Stimulated activated naive CD8-positive, alpha-beta T cell treated with anti-CD3 and anti-CD28 coated beads, Interleukin-15, Interleukin-2, amounts not matched to agents 100 U/mL and 50 U/mL, for 24 hours (primary cell): ENCODE measurements at places on chromosomes 3 and 15.
A peak's percentile ranks its signal among the peaks of the same experiment; 100 is the strongest.

DNA sequence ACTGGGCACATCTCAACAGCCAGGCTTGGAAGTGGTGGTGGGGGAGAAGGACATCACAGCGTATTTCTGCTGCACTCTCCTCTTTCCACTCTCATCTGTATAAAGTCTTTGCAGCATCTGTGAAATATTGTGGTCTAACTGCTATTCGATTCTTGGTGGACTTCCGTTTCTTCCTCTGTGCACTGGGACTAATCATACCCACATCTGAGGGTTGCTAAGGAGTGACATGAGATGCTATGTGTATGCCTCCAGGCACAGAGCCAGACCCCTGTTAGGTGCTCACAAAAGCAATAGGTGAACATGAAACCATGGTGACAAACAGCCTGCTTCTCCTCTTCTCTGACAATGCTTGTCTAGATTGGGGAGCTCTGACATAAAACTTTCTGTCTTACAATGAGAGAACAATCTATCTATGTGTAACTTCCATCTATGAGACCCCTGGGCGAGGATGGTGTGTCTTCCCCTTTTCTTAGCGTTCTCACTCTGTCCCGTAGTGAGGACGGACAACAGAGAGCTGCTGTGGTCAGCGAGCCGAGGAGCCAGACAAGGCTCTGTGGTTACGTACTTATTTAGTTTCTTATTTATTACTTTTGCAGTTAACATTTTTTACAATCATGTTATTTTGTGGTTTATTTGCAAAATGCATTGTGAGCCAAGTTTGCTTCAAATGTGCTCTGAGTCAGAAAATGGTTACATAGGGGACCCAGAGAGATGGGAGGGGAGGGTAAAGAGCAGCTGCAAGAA lies 196.7 kb upstream of the TPRG1 start:
- DNase-seq = no peak

DNA sequence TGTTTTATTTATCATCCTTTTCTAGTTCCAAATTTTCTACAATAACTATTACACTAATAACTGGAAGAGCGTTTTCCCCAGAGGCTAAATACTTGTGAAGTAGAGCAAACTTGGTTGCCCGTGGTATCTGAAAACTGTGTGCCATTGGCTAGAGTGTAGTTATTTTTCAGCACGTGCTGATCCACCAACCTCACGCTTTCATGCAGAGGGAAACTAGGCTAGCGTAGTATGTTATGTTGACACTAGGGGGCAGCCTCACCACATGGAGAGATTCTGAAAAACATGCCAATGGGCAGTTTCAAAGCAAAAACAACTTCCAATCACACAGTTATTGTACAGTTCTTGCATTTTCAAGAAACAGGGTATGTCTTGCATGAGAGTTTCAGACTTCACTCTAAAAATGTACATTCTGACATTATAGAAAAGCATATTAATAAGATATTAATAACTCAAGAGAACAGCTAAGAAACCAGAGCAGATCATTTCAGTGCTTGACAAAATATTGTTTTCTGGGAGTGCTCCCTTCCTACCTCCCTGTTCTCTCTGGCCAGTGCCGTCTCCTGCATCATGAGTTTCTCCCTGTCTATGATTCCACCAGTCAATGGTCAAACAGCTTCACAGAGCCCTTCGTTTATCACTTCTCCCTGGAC lies 39.7 kb downstream of the SPATA12 start:
- peak; percentile 71 for DNase-seq

- DNase-seq = no peak
Measured at GRCh38 chr3:57890874-57891273, 117.3 kb upstream of the FLNB start.

GRCh38 chr15:77510066-77511057 lies 89.7 kb downstream of the HMG20A start:
- DNase-seq = no peak

- DNase-seq = no peak
Measured at GRCh38 chr15:81780966-81781365, 264.9 kb downstream of the MEX3B start.

- no peak for DNase-seq
Measured at GRCh38 chr3:53817809-53818208, 28.4 kb downstream of the CHDH start.

DNA sequence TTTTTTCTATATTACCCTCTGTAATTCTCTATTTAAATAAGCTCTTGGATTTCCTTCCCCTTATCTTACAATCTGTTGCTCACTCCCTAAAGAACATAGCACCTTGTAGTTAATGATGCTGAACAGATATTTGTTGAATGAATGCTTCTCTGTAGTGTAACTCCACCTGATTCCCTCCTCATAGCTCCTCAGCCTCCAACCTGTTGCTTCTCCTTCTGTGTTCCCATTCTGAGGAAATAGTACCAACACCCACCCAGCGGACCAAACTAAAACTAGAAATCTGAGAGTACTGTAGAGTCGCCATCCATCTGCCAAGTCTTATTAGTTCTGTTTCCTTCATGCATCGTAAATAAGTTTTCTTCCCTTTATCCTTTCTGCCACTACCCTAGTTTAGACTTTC lies 55.5 kb upstream of the GNB4 start:
- DNase-seq = no peak

DNA sequence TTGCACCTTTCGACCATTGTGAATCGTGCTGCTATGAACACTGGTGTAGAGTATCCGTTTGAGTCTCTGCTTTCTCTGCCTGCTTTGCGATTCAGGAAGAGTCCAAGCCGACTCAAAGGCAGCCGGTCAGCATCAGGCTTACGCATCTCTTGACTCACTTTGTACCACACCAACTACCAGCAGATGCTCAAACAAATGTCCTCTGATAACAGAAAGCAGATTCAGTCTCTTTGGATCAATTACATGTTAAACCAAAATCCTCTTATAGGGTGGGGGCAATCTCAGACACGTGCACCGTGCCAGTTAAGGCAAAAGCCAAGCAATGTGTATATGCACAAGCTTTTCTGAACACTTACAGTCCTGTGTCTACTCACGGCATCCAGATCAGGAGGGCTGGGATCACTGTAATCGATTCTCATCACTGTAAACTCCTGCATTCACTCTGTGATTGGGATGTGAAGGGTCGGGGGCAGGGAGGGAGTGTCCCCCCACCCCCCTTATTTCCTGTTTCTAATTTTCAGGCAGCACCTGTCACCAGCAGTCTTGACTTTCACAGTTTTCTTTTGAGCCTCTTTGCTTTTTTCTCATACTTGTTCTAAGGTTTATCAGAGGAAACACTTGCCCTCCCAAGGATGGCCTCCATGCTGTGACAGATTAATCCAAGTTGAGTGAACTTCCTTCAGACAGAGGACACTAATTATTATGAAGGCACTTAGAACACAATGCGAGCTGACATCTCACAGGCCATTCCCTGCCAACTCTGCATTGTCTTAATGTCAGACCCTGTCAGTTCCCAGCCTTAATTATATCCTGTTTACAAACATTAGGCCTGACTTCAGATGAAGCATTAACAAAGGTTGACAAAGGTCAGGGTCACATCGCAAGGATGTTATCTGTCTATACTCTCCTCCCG lies 153.5 kb downstream of the MECOM start:
- DNase-seq = no peak

DNA sequence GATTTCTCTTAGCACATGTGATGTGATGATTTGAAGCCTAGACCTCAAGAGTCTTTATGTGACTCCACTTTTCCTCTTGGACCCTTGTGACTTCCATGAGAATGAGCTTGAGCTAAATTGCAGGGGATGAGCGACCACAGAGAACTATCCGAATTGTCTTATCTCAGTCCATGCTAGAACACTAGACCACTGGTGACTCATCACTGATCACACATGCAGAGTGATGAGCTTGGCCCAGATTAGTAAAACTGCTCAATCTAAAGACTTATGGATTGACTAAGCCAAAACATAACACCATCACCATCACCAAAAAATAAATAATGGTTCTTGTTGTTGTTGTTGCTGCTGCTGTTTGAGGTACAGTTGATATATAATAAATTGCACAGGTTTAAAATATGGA lies 114.1 kb upstream of the CFAP20DC start:
- DNase-seq = no peak

DNA sequence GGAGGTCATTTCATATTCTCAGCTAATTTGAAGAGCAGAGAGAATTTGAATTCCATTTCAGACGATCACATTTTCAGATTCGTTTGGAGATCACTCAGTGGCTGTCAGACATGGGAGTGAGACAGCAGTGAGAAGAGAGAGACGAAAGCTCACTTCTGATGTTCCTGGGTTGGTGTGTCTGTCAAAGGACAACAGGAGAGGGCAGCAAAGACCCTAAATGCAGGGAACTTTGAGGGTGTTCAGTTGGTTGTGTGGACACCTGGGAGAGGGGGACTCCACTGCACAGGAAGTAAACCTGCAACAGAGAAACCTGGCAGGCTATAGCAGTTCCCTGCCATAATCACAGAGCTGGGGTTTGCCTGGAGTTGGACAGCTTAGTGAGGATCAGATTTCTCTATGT lies 675.1 kb downstream of the SQOR start:
- DNase-seq = no peak

GRCh38 chr3:67301556-67301955 lies 303.4 kb downstream of the KBTBD8 start:
- no peak for DNase-seq

DNA sequence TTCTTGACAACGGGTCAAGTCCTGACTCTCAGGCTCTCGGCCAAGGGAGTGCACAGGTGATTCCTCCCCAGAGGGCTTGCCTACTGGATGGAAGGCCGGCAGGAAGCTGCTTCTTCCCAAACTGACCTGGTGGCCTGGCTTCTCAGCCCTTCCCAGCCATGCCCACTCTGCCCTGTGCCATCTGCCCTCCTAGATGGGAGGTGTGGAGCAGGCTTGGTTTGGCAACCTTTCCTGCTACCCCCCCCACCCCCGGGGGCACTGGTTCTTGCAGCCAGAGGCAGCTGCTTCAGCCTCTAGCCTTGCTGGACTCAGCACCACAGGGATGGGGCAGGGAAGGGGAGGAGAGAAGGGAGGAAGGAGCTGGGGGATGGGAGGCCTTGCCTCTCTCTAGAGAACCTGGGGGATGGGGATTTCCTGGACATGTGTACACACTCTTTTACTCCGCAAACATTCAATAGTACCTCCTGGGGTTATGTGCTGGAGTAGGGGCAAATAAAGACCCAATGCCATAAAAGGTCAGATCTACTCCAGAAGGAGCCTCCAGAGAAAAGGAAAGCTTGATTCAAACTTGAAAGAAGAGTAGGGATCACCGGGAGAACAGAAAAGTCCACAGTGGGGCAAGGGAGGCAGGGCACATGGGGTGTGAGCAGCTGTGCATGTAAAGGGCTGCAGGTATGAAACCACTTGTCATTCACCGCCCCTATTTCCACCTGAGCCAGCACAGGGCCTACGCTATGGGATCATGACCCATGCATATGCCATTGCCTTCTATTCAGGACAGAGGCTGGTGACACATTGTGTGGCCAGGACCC lies 4.2 kb upstream of the DAPK2 start:
- no peak for DNase-seq

DNA sequence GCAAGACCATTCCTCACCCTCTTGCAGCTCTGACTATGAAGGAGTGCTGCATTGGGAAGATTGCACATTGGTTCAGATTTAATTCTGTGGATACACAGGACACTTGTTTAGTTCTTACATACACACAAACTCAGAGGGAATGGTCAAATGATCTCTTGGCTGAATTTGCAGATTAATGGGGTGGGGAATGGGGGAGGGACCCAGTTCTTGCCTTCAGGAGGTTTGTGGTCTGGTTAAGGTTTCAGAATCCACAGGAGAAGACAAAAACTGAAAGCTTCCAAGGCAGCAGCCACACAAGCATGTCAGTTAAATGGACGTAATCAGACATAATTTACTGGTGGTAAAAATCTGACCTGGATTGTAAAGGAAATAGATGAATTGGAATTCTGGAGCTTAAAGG lies 257.1 kb upstream of the ROPN1 start:
- no peak for DNase-seq

- DNase-seq = no peak
Measured at GRCh38 chr15:96002890-96003859, 327.3 kb upstream of the NR2F2 start.

DNA sequence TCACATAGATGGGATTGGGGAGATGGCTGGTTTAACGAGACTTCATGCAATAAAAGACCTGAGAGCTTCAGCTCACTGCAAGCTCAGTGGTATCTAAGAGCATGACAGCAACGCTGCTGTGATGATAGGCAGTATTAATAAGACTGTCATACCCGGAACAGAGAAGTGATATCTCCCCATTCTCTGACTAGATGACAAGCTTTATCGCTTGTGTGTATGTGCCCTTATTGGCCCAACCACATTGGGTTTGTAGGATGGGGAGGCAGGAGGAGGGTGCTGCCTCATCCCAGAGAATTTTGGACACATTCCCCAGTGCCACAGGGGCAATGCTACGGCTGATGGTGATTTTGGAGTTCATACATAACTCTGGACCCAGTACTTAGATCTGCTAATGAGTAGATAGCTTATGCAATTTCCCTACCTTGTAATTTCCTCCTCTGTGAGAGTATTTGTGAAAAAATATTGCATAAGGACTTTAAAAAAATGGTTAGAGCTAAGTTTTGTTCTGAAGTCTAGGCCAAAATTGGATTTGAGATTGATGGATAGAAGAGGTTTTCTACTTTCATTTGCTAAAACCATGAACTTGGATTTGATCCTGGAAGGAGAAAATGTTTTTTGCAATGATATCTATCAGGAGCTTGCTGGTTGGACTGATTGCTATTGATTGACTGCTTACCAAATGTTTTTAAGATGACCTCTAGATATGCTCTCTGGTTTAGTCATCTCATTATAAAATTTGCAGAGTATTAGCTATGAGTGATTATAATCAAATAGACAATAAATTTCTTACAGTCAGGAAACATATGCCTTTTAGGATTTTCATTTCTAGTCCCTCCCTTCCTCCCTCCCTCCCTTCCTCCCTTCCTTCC lies 14.0 kb upstream of the TMEM212 start:
- DNase-seq = no peak

GRCh38 chr3:29694783-29695182 lies 413.9 kb downstream of the RBMS3 start:
- no peak for DNase-seq

DNA sequence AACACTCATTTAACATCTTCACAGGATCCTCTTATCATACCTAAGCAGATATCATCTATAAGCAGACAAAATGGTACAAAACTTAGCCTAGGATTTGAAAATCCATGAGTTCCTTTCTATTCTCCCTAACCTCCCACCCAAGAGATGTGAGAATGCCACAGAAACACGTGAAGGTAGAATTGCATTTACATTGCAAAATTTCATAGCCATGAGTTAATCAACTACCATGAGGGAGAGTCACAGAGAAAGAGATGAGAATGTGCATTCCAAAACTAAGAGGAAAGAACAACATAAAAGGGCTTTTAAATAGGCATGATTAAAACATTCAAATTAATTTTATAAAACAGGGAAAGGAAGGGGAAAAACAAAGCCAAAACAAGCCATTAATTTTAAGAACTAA lies 806.2 kb downstream of the NTRK3 start:
- no peak for DNase-seq

- no peak for DNase-seq
Measured at GRCh38 chr15:41333026-41333562, 413 bp downstream of the NUSAP1 start.

- DNase-seq = no peak
Measured at GRCh38 chr3:42182555-42182954, 83.4 kb downstream of the CCK start.
